Effector memory CD4-positive, alpha-beta T cell (primary cell): ENCODE measurements at places on chromosomes 5 and 9.

DNA sequence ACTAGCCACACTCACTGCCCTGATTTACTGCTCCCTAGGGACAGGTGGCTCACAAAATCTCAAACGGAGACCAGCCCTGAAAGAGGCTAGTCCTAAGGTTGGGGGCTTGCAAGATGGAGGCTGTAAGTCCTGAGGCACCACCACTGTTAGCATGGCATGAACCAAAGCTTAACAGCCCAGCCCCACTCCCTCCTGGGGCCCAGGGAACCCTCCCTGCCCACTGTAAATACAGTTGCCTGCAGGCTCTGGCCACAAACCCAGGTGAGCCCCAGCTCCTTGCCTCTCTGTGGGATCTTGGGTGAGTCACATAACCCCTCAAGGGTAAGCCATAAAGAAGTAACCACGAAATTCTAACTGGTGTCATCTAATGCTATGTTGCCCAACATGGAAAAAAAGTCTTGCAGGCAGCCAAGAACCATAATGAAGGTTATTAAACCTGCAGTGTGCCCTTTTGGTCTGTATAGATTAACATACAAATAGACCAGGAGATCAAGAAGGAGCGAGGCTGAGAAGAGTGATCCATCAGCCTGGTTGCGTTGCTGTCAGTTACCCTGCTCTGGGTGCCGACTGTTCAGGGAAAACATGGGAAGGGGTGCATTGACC lies 1.7 kb upstream of the POMT1 start:
- H3K27ac ChIP-seq = peak overlapping the region; percentile 81
- H3K36me3 ChIP-seq = peaks cover 19% of the 10 kb centered on the region
- peaks cover 48% of the 10 kb centered on the region for H3K4me1 ChIP-seq
- peak; percentile 46 for DNase-seq

GRCh38 chr9:112654282-112654681 lies 63.6 kb downstream of the INIP start:
- no peaks in the 10 kb centered on the region for H3K4me1 ChIP-seq
- H3K27ac ChIP-seq = no peak overlapping the region
- no peaks in the 10 kb centered on the region for H3K36me3 ChIP-seq
- DNase-seq = no peak

- no peaks in the 10 kb centered on the region for H3K27me3 ChIP-seq
- H3K36me3 ChIP-seq = no peaks in the 10 kb centered on the region
- no peak for DNase-seq
- no peak overlapping the region for H3K27ac ChIP-seq
- no peaks in the 10 kb centered on the region for H3K4me1 ChIP-seq
- H3K4me3 ChIP-seq = no peak overlapping the region
Measured at GRCh38 chr9:2525147-2525546, 96.4 kb upstream of the VLDLR start.

- no peak overlapping the region for H3K4me3 ChIP-seq
- H3K36me3 ChIP-seq = peaks cover 8% of the 10 kb centered on the region
- peaks cover 28% of the 10 kb centered on the region for H3K4me1 ChIP-seq
- DNase-seq = no peak
- H3K27me3 ChIP-seq = no peaks in the 10 kb centered on the region
Measured at GRCh38 chr5:6723122-6723815, 10.0 kb downstream of the TENT4A start.

DNA sequence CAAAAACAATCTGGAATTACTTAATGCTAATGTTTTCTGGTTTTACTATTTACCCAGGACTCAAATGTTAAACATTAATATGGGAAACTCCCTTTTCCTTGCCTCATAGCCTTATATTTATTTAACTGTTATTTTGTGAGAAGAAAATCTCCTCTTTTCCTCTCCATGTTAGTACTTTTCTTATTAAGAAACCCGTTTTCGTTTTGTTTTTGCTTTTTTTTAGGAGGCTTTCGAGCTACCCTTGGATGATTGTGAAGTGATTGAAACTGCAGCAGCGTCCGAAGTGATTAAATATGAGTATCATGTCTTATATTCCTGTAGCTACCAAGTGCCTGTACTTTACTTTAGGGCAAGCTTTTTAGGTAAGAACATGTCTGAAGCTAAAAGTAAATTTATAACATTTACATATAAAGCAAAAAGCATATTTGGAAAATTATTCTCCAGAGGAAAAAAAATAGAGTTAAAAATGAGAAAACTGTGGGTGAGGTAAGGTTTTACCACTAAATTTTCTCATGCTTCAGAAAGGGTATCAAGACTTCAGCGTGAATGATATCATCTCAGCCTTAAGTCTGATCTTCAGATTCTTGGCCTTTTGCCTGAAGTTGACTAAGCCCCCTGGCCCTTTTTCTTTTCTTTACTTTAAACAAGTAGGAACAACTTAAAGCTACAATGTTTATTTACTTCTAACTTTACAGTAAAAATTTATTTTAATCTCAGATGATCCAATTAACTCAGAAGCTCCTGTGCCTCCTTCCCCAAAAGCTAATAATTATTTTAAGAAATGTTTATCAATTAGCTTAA lies 113.8 kb downstream of the RPS23 start:
- H3K36me3 ChIP-seq = no peaks in the 10 kb centered on the region
- H3K4me3 ChIP-seq = no peak overlapping the region
- DNase-seq = no peak
- H3K27ac ChIP-seq = no peak overlapping the region
- no peaks in the 10 kb centered on the region for H3K4me1 ChIP-seq
- no peaks in the 10 kb centered on the region for H3K27me3 ChIP-seq

DNA sequence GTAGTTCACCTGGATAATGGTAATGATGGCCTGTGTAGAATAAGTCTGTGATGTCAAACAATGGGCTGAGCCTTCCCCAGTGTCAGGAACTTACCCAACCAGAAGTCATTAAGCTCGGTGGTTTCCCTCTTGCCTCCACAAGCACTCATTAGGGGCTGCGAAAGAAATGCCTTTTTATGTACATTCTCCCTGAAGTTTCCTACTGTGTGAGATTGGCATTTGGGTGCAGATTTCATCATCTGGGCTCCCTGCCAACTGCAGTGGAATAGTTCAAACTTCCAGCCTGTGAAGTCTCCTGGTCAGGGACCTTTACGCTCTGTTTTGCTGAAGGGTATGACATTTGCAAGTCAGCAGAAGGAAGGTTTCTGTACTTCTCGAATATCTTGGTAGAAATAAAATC lies 41.6 kb upstream of the TMEM215 start:
- no peaks in the 10 kb centered on the region for H3K4me1 ChIP-seq
- H3K27me3 ChIP-seq = no peaks in the 10 kb centered on the region
- no peak overlapping the region for H3K4me3 ChIP-seq
- DNase-seq = no peak
